Stomach (tissue), 19 donors: ENCODE measurements at places on chromosomes 7 and 10. TPM values are rescaled to one million over a fixed set of nuclear protein-coding genes. Genes with fewer than 3 reads are reported as not detected.

GRCh38 chr10:131899695-131900349 lies 986 bp upstream of the PPP2R2D start:
- peaks cover 31% of the 10 kb centered on the region for H3K27me3 ChIP-seq
- no peaks in the 10 kb centered on the region for H3K36me3 ChIP-seq
- peak overlapping the region; percentile 92 for H3K27ac ChIP-seq
- peak; percentile 39 for DNase-seq
- H3K4me3 ChIP-seq: peak overlapping the region; percentile 87

GRCh38 chr7:139104091-139104450 lies 5.4 kb downstream of the ZC3HAV1 start:
- no peaks in the 10 kb centered on the region for H3K27me3 ChIP-seq
- no peak for DNase-seq
- H3K4me1 ChIP-seq: peaks cover 53% of the 10 kb centered on the region
- H3K36me3 ChIP-seq: no peaks in the 10 kb centered on the region
- H3K4me3 ChIP-seq: peak overlapping the region; percentile 29

The PRSS2 gene
- 1.3 TPM for total RNA-seq

GRCh38 chr10:63636812-63637211 lies 115.6 kb downstream of the REEP3 start:
- H3K27me3 ChIP-seq: no peaks in the 10 kb centered on the region
- H3K27ac ChIP-seq: no peak overlapping the region
- H3K4me3 ChIP-seq: no peak overlapping the region
